Cardiac atrium fibroblast (primary cell): ENCODE measurements at places on chromosomes 5 and 9. TPM values are rescaled to one million over a fixed set of nuclear protein-coding genes. Genes with fewer than 3 reads are reported as not detected.

PFN3 gene
- not detected in 2 replicates for total RNA-seq

C5orf52 gene
- not detected in 2 replicates for total RNA-seq

NUTM2F gene
- not detected in 2 replicates for total RNA-seq

DPM2 gene
- total RNA-seq, result 7.8 and 15.6 TPM in 2 replicates

POU5F2 gene
- total RNA-seq, result 0.16 and 0.18 TPM in 2 replicates

RELL2 gene
- total RNA-seq, result 2.8 and 5.8 TPM in 2 replicates

CARTPT gene
- not detected in 2 replicates for total RNA-seq

F12 gene
- not detected in 2 replicates for total RNA-seq
